ENCODE measurements at places on chromosomes 3 and 15.

- no peak for DNase-seq
Measured at GRCh38 chr3:193987186-193987585, 148.8 kb upstream of the HES1 start.

- no peak for DNase-seq
Measured at GRCh38 chr3:78809966-78810365, 957.8 kb downstream of the ROBO1 start.

- DNase-seq, result no peak
Measured at GRCh38 chr15:69140306-69140705, 20.1 kb upstream of the GLCE start.

GRCh38 chr15:64066451-64066850 is 20.2 kb upstream of the DAPK2 start:
- DNase-seq, result no peak

DNA sequence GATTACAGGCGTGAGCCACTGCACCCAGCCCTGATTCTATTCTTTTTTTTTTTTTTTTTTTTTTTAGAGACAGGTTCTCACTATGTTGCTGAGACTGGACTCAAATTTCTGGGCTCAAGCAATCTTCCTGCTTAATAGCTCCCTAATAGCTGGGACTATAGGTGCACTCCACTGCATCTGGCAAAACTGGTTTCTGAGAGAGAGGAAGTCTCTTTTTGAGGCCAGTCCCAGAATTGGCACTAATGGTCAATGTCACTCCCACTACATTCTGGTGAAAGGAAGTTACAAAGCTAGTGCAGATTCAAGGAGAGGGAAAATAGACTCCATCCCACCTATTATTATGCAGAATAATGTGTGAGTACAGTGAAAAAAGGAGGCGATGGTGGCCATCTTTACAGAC is 5.8 kb upstream of the TGFBR2 start:
- DNase-seq, result no peak

GRCh38 chr3:14861446-14862302 is 42.9 kb downstream of the FGD5 start:
- no peak for DNase-seq

GRCh38 chr3:64225695-64226499 is 631 bp upstream of the PRICKLE2 start:
- no peak for DNase-seq

DNA sequence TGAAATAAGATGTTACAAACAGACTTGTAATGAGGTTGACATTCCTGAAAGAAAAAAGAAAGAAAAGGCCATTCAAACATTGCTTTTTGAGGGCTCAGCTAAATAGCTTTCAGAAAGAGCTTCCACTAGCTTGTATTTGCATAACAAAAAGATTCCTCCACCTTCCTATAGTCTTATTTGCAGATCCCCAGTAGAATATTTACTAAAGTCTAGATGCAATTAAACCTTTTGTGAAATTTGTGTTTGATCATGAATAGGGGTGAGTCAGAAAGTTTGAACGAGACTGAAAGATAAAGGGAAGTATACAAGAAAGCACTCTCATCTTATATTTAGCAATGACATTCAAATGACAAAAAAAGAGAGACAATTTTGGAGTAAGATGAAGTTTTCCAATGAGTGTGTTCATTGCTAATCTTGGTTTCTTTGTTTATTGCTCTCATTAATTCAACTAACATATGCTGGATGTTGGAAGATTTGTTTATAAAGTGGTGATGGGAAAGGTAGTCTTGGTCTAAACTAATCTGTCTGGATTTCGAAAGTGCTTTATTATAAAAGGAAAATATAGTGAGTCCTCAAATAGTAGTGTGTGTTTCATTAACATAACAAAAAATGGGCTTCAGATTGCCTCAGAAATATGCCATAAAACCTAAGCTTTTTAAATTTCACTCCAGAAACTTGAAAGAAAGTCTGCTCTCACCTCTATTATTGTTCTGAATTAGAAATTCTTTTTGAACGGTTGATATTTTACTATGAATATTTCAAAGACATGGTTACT is 9.1 kb upstream of the CADPS start:
- no peak for DNase-seq

GRCh38 chr3:128040041-128040440 is 12.2 kb upstream of the SEC61A1 start:
- DNase-seq, result no peak

DNA sequence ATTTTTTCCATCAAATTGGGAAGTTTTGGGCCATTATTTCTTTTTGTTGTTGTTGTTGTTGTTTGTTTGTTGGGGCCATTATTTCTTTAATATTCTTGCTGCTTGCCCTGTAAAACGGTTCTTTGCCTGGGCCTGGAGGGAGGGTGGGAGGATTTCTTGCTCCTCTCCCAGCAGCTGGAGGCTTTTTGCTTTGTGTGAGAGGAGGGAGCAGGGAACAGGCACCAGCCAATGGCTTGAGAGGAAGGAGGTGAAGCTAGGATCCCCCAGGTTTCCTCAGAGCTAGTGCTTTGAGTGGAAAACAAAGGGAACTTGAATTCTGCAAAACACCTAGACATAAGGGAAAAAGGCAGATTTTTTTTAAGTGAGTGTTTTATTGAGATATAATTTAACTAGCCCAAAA is 61.2 kb upstream of the DNAJC19 start:
- no peak for DNase-seq

- DNase-seq, result no peak
Measured at GRCh38 chr3:43010638-43011037, 31.5 kb downstream of the GASK1A start.

GRCh38 chr3:94206291-94206690 is 143.4 kb downstream of the NSUN3 start:
- no peak for DNase-seq

DNA sequence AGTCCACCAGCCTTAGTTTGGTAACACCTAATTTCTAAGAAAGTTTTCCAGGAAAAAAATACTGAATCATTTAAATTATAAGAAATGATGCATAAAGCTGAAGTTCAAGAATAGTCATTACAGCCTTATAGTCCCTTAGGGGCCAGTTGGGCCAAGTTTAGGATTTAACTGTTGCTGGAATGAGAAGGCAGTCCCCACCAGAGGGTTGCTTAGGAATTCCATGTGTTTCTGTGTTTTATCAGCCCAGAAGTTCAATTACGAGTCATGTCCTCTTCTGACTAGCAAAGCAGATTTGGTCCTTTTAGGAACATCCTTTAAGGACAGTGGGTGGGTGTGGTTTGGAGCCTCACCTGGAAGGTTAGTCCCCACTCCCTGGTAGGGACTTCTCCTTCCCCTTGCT is 57.0 kb upstream of the NR2E3 start:
- DNase-seq, result no peak

GRCh38 chr3:129112308-129113052 is 9.1 kb downstream of the RAB43 start:
- DNase-seq, result no peak

DNA sequence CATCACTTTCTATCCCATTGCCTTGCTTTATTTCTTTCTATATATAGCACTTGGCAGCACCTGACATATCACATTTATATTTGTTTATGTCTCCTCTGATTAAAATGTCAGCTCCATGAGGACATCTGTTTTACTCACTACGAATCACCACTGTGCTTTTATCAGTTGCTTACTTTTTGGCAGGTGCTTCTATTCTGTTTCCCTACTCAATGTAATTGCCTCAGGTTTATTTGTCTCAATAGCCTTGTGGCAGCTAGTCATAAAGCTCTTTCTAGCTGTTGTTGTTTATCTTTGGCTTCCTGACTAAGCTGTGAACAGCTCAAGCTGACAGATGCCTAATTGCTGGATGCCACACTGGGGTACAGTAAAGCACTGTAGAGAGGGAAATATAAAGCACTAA is 85.5 kb downstream of the VPS13C start:
- DNase-seq, result no peak

GRCh38 chr3:123692041-123692440 is 107.2 kb upstream of the HACD2 start:
- DNase-seq, result no peak

- DNase-seq, result no peak
Measured at GRCh38 chr3:134274571-134274970, 23.9 kb upstream of the RYK start.

GRCh38 chr3:161221806-161222600 is 892 bp downstream of the NMD3 start:
- DNase-seq, result no peak

- no peak for DNase-seq
Measured at GRCh38 chr3:149585401-149585726, 72.5 kb downstream of the WWTR1 start.

DNA sequence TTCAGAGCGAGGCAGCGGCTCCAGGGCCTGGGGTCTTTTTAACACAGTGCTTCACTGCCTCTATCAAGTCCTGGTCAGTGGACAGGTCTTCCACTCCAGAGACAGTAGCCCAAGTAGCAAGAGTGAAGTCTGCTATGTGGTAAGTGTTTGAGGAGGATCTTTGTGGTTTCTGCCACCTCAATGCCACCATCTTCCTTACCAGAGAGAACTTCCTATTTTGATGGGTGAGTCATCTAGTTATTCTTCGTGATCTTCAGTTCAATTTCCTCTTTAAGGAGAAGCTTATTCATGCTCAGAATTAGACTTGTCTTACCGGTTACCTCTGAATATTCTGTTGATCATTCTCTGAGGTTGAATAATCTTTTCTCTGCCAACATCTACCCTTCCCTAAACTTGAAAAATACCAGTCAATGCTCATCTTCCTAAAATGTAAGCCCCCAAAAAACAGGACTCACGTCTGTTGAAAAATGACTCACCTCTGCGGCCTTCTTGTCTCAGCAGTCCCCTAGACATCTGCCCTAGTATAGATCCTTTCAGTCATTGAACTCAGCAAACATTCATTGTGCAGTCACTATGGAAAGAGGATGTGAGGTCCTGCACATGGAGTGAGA is 32.2 kb upstream of the BCL6 start:
- DNase-seq, result no peak

- no peak for DNase-seq
Measured at GRCh38 chr3:177262396-177262795, 65.1 kb upstream of the TBL1XR1 start.

DNA sequence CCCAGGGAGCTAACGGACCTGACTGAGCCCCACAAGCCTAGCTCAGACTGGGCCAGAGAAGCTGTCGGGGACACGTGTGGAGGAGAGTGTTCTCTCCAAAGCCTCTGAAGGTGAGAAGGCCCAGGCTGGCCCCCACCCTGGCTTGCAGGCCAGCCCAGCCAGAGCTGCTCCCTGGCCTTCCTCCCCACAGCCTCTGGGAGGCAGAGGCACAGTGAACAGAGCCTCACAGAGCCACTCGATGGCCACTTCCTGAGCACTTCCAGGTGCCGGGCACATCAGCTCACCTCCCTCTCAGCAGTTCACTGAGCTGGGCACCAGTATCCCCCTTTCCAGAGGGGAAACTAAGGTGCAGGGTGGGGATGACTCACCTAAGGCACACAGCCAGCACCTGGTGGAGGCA is 109.4 kb upstream of the LINGO1 start:
- no peak for DNase-seq

- no peak for DNase-seq
Measured at GRCh38 chr3:189204167-189204866, 32.5 kb downstream of the TPRG1 start.

- DNase-seq, result no peak
Measured at GRCh38 chr15:39250460-39251186, 330.3 kb upstream of the THBS1 start.

- DNase-seq, result no peak
Measured at GRCh38 chr15:82621970-82622369, 25.2 kb downstream of the CPEB1 start.

DNA sequence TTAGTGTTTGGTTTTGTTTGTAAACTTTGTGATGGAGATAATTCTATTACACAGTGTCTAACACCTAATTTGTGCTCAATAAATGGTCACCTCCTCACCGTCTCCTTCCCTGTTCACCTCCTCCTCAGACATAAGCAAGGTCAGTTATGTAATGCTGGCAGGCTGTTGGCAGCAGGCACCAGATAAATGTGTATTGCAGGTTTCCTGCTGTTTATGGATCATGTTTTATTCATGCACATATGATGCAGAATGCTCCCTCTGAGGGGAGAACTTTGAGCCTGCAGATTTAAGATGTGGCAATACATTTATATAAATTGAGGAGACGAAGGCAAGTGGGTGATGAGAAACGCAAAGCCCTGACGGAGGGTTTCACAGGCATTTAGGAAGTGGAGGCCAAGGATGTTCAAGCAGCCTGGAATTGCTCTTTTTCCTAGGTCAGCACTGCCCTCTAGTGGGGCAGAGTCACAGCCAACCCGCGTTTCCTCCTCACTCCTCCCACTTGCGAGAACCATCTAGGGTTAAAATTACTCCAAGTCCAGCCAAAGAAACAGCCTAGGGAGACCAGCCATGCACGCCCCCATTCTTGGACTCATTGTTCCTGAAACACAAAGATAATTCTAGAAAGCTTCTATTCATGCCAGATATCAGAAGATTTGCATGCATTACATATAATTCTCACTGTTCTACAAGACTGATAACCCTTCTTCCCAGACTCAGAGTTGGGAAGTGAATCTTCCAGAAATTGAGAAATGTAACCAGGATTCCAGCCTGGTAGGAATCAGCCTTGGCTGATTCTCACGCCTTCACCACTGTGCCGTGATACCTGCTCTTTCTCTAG is 228.7 kb downstream of the SLCO3A1 start:
- peak; percentile 66 for DNase-seq

DNA sequence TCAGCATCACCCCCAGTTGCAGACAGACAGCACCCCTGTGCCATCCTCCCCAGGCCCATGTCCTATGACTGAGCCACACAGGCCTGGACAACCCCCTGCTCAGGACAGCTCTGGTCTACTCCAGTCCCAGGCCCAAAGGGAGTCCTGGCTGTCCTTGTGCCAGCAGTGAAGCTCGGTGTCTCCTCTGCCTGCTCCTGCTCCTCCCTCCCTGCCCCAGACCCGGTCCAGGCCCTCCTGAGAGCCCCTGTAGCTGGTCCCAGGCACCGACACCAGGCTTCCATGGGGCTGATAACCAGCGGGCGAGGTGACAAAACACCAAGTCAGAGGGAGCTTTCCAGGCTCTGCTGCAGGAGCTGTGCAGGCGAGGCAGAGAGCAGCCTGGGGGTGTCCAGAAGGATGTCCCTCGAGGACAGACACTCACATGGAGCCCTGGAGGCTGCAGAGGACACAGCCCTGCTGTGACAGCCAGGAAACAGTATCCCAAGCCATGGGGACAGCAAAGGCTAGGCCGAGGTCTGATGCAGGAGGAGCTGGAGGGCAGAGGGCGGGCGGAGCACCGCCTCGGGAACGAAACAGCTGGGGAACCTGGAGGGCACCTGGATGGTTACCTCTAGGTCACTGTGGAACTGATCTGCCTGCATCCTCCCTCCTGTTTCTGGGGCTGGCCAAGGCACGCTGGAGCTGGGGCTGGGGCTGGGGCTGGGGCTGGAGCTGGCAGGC is 103.8 kb upstream of the PRR20G start:
- DNase-seq, result no peak

DNA sequence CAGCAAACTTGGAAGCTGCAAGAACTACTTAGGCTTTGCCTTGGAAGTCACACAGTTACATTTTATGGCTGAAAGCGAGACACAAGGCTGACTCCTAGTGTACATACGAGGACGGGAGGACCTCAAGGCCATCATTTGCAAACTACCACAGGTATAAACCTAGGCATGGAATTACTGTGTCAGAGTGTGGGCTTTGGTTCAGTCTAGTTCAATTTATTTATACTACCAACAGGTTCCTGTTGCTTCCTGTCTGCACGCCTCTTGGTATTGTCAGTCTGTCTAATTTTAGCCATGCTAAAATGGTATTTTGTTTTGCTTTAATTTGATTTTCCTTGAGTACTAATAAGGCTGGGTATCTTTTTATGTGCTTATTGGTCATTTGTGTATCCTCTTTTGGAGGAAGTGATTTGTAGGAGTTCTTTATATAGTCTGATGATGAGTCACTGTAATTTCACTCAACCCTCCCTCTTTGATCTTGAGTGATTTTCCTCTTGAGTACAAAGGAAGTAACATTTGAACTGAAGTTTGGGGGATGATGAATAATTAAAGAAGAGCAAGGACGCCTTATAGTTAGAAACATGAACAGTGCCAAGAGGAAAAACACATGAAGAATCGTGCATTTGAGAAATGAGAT is 8.2 kb downstream of the ANKRD34C start:
- DNase-seq, result no peak

Measured in amygdala (tissue), 56 donors.